ENCODE measurements at places on chromosomes 1 and 21.
A peak's percentile ranks its signal among the peaks of the same experiment; 100 is the strongest.

DNA sequence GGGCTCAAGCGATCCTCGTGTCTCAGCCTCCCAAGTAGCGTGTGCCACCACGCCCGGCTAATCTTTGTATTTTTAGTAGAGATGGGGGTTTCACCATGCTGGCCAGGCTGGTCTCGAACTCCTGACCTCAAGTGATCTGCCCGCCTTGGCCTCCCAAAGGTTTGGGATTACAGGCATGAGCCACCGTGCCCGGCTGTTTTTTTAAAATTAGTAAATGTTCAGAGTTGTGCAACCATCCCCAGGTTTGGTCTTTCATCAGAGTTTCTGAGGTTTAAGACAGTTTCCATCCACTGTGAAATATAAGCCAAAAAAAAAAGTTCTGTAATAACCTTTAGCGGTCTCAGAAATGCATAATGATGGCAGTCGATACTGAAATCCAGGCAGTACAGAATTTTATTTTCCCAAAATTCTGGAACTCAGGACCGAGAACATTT is 550 bp upstream of the SYT11 start:
- no peak for DNase-seq

GRCh38 chr1:153032073-153032472 is 1.1 kb downstream of the SPRR1B start:
- no peak for DNase-seq

DNA sequence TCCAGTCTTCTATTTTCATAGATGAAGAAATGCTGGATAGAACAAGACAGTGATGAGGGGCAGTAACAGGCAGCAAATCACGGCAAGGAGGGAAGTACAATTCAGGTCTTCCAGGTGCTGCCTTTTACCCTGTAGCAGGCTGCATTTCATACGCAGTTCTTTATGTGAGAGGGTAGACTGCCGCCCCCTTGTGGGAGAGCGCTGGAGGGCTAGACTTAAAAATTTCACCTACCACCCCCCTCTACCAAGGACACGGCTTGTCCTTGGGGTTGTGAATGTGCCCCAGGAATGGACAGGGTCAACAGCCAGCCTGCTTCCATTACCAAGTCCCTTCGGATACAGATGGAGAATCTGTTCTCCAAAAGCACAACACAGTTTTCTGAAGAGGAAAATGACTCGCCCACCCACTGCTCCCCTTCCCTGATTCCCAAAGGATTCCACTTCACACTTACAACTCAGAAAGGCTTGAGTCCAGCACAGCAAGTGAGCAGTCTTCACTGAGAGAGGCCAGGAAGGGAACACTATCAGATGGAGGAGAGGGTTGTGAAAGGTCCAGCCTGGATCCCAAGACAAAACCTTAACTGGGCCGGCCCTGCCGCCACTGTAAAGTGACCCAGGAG is 7.4 kb downstream of the WDR77 start:
- DNase-seq, result no peak

- no peak for DNase-seq
Measured at GRCh38 chr1:86829321-86829720, 84.6 kb downstream of the SELENOF start.

- peak; percentile 29 for DNase-seq
Measured at GRCh38 chr1:64598100-64598571, 128.2 kb downstream of the CACHD1 start.

DNA sequence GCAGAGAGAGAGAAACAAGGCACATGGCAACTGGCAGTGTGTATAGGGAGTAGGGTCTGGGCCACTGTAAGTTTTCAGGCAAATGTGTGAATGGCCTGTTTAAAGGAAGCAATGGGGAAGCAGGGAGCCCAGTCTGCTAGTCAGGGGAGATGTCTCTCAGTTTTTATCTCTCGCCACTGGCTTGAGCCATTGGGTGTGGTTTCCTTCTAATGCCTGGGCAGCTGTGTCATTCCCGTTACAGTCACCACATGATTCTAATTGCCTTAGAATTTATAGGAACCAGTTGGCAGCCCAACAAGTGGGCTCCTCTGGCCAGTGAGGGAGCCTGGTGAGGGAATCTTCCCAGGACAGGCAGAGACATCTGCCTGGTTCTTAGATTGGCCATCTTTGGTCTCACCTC is 182.4 kb downstream of the DISC1 start:
- peak; percentile 59 for DNase-seq

DNA sequence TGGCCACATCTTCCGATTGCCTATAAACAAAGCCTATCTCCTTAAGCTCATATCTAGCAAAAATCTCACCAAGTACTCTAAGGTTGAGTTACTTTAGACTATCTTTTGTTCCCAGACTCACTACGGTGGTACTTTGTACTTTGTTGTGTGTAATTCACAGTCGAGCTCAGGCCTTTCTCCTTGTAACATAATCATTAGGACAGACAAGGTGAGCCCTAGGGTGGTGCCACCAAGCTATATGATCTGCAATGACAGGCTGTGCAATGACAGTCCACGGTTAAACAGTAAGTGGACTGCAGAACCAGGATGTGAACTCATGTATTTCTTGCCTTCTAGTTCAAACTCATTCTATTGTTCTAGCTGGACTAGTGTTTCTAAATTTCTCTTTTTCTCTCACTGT is 132.2 kb downstream of the UBE2U start:
- no peak for DNase-seq

DNA sequence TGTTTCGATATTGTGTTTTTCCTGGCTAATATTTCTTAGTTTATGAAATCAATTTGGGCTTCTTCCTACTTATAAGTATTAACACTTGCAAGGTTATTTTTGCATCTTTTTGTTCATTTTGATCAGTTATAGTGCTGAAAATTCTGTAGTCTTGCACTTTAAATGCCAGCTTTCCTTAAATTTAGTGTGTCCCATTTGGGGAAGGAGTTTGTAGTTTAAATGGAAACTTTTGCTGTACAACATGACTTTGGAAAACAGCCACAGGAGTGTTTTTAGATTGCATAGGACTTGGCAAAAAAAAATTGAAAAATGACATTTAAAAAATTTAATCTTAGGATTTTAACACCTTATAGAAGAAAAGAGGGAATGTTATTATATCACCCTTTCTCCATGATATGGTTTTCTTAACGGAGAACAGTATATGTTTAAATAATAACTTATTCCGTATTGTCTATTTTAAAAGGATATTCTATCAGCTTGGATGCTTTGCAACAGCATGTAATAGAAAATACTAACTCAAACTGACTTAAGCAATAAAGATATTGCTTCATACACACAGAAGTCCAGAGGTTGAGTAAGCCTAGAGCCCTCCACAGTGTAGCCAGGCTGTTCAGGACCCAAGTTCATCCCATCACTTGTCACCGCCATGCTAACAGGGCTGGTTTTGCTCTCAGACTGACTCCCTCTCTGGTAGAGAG is 53.8 kb downstream of the LYPLAL1 start:
- no peak for DNase-seq

- DNase-seq, result no peak
Measured at GRCh38 chr1:63678200-63678599, 85.0 kb downstream of the PGM1 start.

- peak; percentile 4 for DNase-seq
Measured at GRCh38 chr21:27759091-27759659, 792.3 kb upstream of the ADAMTS5 start.

DNA sequence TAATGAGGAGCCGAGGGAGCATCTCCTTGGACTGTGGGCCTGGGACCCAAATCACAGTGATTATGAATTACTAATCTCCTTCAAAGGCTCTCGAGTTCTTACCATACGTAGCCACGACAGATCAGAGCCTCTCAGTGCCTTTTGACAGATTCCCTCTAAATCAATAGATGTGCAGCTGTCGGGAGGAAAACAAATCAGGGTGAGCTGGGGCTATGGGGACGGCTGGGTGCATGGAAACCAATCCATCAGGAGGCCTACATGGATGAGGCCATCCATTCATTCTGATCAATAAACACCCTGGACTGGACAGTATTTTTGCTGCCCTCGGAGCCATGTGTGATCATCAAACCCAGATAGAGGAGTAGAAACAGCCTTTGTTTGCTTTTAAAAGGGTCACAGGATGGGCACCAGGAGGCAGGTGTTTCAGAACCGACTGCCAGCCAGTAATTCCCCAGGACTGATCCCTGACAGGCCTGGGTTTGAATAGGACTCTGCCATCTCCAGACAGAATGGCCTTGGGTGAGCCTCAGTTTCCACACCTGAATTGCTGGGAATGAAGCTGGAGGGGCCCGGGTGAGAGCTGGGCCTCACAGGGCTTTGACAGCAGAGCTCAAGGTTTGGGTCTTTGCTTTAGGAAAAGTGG is 532.8 kb downstream of the MATN1 start:
- DNase-seq, result no peak

DNA sequence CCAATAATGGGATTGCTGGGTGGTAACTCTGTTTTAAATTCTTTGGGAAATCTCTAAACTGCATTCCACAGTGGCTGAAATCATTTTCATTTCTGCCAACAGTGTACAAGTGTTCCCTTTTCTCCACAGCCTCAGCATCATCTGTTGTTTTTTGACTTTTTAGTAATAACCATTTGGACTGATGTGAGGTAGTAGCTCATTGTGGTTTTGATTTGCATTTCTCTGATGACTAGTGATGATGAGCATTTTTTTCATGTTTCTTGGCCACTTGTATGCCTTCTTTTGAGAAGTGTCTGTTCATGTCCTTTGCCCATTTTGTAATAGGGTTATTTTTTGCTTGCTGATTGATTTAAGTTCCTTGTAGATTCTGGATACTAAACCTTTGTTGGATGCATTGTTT is 131.9 kb upstream of the B3GALT2 start:
- no peak for DNase-seq

DNA sequence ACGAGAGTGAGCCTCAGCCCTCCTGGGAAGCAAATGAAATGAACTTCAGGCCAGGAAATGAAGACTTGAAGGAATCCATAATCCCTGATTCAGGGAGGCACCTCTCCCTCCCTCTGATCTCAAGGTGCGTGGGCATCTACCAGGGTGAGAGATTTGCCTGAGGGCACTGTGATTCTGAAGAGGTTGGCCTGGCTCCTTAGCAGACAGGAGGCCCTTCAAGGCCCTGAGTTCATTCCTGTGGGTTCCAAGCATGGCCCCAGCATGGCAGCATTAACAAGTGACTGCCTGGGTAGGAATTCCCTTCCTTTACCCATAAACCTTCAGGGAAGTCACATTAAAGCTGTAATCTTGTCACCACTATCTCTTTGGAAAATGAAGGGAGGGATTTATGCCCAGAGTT is 29.8 kb upstream of the IFNGR2 start:
- no peak for DNase-seq

GRCh38 chr21:25563361-25564116 is 43.7 kb downstream of the MRPL39 start:
- DNase-seq, result no peak

DNA sequence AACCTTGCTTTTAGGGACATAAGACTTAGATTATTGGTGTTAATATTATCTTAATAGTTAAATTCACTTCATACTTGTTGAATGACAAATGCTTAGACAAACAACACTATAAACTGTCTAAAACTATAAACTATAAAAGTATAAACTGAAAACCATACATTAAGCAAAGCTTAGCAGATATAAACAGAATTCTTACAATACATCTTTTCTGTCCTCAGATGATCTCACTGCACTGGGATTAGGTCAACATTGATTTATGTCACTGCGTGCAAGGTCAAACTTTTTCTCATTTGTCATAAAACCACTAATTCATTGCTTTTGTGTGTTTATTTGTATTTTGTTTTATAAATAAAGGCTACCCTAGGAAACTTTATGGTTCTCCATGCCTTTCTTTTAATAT is 1491.8 kb downstream of the NCAM2 start:
- no peak for DNase-seq

DNA sequence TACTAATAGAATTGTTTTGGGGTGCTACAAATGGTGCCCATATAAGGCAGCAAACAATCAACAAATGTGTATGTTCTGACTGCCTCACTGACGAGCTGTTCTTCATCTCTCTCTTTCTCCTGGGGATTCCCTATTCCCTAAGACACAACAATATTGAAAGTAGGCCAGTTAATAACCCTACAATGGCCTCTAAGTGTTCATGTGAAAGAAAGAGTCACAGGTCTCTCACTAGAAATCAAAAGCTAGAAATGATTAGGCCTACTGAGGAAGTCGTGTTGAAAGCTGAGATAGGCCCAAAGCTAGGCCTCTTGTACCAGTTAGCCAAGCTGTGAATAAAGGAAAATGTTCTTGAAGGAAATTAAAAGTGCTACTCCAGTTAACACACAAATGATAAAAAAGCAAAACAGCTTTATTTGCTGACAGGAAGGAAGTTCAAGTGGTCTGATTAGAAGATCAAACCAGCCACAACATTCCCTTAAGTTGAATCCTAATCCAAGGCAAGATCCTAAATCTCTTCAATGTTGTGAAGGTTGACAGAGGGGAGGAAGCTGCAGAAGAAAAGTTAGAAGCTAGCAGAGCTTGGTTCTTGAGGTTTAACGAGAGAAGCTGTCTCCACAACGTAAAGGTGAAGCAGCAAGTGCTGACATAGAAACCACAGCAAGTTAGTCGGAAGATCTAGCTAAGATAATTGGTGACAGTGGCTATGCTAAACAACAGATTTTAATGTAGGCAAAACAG is 26.3 kb downstream of the ATP2B4 start:
- no peak for DNase-seq

GRCh38 chr1:1969505-1969900 is 34.1 kb downstream of the CFAP74 start:
- no peak for DNase-seq

- no peak for DNase-seq
Measured at GRCh38 chr1:198030682-198031081, 113.5 kb downstream of the LHX9 start.

DNA sequence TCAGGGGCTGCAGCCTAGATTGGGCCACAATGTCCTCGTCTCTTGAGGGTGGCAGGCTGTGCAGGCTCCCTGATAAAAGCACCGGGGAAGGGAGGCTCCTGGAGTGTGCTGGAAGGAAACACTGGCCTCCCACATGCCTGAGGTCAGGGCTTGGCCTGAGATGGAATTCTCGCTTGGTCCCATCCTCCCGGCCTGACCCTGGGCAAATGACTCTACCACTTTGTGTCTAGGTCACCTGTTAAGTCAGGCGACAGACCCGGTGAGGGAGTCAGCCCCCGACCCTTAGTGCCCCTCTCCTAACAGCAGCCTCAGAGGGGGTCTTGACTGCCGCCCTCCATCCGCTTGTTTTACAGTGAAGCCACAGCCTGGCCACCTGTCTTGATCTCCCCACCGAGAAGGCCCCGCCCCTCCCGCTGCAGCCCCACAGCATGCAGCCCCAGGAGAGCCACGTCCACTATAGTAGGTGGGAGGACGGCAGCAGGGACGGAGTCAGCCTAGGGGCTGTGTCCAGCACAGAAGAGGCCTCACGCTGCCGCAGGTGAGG is 2.5 kb downstream of the SMIM1 start:
- peak; percentile 78 for DNase-seq

DNA sequence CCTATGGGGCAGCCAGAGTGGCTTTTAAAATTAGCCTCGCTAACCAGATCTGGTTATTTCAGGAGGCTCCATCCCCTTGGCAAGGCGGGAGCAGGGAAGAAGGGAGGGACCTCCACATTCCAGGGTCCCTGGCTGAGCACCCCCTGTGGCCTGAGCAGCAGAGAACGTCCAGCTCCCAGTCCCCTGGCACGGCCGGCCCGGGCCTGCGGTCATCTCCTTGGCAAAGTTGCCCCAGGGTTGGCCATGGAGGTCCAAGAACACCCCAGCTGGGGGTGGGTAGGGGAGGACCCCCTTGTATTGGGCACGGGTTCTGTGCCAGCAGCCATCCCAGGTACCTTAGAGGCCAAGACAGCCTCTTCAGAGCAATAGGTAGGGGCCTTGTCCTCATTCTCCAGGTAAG is 75.9 kb downstream of the RAP1GAP start:
- DNase-seq, result no peak

- no peak for DNase-seq
Measured at GRCh38 chr1:64309431-64309831, 106.0 kb downstream of the UBE2U start.

GRCh38 chr21:38219049-38219628 is 37.7 kb upstream of the KCNJ15 start:
- DNase-seq, result peak; percentile 44

GRCh38 chr1:41381692-41382479 is 20.7 kb downstream of the FOXO6 start:
- DNase-seq, result peak; percentile 61
